ENCODE measurements at places on chromosomes 11 and 22.

DNA sequence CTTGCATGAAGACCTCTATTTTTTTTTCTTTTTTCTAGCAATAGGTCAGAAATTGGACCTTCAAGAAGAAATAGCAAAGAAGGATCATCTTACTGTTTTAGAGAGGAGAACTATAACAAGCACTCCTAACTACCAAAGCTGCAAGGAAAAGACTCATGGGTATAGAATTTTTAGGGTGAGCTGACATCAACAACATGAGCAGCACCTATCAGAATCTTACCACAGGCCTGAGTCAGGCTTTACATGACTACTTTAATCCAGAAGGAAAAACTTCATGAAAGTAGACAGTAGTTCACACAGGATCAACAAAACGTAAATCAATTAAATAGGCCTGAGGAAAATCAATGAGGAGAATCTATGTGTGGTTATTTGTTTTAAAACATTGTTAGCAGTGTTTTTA is 130.5 kb downstream of the FAM76B start:
- peak; percentile 79 for DNase-seq

GRCh38 chr22:17095538-17095937 is 10.7 kb downstream of the IL17RA start:
- peak; percentile 14 for DNase-seq

DNA sequence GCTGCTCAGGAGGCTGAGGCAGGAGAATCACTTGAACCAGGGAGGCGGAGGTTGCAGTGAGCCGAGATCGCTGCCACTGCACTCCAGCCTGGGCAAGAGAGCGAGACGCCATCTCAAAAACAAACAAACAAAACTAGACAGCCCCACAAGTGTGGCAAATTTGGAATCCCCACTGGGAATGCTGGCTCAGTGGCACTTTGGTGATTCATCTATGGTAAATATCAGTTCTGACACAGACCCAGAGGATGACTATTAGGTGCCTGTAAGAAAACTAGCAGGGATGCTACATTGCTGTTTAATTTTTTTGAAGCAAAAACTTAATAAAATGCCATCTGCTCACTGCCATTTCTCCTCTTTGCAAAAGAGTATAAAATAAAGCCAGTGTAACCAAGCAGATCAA is 107.9 kb downstream of the NAT10 start:
- peak; percentile 74 for DNase-seq

DNA sequence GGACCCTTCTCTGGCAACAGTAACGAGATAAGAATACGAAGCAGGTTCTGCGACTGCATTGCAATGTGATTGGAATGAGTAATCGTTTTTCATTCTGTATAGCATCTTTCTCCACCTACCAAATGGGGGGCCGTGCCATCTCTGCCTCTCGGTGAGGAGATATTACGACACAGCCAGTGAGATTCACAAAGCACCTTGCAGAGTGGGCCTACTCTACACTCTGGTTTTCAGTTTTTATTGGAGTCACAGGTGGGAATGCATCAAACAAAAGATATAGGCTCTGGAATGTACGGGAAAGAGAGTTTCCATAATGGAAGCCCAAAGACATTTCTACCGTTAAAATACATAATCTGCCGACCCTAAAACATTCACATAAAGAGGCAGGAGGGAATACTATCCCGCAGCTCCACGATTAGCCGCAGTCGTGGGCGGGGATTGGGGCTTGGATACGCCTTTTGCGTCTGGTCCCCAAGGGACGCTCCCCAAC is 423 bp upstream of the RTN3 start:
- peak; percentile 30 for DNase-seq

DNA sequence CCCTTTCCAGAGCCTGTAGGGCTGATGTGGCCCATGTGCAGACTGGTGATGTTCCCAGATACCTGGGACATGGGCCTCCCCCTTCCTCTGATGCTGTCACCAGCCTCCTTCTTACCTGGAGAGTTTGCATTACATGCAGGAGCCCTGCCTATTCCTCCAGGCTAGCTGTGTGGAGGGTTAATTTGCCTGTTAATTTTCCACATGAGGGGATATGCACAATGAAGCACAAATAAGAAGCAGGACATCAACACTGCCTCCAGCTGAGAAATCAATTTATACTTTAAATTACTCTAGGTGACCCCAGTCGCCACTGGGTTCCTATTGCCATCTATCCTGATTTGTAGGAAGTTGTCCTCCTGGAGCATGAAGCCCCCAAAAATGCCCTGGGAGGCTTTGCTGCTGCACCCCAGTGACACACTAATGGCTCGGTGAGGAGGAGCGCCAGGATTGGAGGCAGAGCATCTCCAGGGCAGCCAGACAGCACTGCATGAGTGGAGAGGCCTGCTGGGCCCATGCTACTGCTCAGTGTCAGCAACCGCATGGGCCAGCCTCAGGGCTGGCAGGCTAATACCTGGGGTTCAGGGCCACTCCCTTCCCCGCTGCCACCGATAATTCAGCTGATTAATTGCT is 101.6 kb upstream of the USP47 start:
- DNase-seq, result no peak

DNA sequence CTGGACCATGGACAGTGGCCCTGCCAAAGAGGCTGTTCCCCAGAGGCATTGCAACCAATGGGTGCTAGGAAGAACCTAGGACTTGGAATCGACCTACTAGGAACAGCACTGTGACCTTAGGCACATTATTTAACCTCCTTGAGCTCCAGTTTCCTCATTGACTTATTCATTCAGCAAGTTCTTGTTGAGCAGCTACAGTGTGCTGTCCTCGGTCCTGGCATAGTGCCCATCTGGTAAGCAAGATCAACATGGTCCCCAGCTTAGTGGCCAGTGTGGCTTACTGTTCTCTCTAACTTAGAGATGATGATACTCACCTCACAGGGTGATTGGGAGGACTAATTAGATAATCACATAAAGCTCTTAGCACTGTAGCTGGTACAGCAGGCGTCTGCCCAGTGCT is 8.2 kb downstream of the ABCG4 start:
- DNase-seq, result no peak

DNA sequence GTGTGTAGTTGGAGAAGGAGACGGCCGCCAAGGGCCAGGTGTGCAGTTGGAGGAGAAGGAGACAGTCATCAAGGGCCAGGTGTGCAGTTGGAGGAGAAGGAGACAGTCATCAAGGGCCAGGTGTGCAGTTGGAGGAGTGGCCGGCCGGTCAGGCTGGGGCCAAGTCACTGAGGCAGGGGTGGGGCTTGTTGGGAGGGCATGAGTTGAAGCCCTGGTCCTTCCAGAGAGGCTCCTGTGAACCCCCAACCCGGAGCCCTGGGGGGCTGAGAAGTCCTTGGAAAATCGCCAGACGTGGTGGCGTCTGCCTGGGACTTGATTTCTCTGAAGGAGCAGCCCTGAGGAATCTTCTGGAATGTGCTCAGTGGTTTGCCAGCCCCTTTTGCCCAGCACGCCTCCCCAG is 1320.5 kb downstream of the BRD1 start:
- DNase-seq, result no peak

Data from GM23248 (cell line).